Liver (tissue), 10 donors: ENCODE measurements at places on chromosomes 7 and 10. TPM values are rescaled to one million over a fixed set of nuclear protein-coding genes. Genes with fewer than 3 reads are reported as not detected.

- DNase-seq: peak; percentile 43
Measured at GRCh38 chr10:33336582-33337325, 2.3 kb upstream of the NRP1 start.

SORBS1 gene
- 71.3 TPM for total RNA-seq

DNA sequence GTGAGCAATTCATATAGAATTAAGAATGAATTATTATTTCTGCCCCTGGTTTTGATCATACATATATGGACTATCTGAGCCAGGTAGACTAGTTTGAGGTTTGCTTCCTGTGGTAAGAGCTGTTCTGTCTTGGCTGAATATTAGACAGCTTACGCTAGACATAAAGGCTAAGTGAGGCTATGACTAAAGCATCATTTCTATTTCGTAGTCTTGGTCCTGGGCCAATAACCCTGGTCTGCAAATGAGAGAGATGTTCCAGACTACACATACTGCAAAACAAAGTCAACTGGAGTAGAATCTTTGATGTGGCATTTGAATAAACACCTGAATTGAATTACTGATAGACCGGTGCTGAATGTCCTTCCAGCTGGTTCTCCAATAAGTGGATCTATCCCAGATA is 40.8 kb upstream of the CACNB2 start:
- no peak for DNase-seq

DNA sequence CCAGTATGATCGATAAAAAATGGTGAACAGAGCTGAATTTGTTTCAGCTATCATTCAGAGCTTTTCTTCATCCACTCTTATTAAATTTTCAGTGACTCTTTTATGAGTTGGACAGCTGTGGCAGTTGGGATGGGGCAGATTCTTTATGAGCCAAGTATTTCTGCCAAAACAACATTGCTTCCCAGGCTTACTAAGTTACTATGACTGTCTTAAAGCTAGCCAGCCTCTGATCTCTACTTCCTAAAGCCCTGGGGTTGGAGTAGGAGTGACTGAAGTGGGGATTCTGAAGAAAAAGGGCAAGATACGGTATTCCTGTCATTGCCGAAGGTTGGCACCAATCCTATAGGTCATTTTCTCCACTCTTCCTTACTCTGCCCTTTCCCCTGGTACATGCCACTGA is 12.7 kb downstream of the RPP30 start:
- DNase-seq: no peak

- no peak for DNase-seq
Measured at GRCh38 chr10:18438361-18439126, 212.8 kb downstream of the NSUN6 start.
